RWPE2 (cell line): ENCODE measurements at places on chromosomes 3 and 15.
A peak's percentile ranks its signal among the peaks of the same experiment; 100 is the strongest.

GRCh38 chr3:38552364-38552763 is 56.2 kb downstream of the EXOG start:
- no peak for DNase-seq

GRCh38 chr3:48364840-48365239 is 7.2 kb upstream of the FBXW12 start:
- no peak for DNase-seq

DNA sequence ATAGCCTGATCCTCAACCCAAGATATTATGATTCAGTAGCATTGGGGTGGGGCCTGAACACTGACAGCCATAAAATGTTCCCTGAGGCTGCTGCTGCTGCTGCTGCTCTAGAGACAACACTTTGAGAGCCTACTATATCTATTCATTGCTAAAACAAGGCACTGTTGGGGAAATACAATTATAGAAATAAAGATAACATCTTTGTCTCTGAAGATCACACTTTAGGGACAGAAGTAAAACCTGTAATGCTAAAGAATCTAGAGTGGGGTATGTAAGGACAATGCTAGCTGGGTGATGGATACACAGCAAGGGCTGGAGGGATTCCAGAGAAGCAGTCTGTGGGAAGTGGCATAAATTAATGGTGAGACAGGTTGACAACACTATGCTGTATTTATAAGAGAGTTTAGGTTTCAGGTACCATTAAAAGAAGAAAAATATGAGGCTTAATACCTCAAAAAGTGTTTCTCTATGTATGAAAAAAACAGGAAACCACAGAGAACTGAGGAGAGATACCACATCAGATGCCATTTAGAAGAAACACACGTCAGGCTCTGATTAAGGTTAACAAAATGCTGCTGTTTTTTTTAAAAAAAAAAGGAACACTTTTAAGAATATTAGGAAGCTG is 115.9 kb downstream of the CBLB start:
- DNase-seq = no peak

GRCh38 chr3:78015856-78016255 is 976.0 kb downstream of the ROBO2 start:
- DNase-seq = no peak

GRCh38 chr3:185760550-185760949 is 64.3 kb downstream of the IGF2BP2 start:
- DNase-seq = no peak

DNA sequence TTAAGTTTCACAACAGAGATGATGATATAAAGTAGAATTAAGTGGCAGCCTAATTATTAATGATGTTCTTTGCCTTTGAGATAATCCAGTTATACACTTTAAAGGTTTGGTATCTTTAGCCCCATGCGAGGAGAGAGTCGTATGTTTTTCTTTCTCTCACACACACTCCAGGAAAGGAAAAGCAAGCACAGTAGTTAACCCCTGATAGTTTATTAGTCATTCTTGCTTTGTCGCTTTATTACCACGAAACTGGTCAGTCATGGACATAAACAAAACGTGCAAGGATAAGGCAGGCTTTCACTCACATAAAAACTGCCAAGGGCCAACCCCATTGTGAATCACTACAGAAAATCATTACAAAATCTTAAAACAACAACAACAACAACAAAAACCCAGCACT is 866.9 kb downstream of the FHIT start:
- DNase-seq = no peak

GRCh38 chr15:37362414-37362813 is 262.1 kb upstream of the MEIS2 start:
- DNase-seq = no peak

- peak; percentile 46 for DNase-seq
Measured at GRCh38 chr15:46918462-46919140, 798.7 kb upstream of the SEMA6D start.

- no peak for DNase-seq
Measured at GRCh38 chr15:74192751-74193150, 9.8 kb downstream of the STRA6 start.

DNA sequence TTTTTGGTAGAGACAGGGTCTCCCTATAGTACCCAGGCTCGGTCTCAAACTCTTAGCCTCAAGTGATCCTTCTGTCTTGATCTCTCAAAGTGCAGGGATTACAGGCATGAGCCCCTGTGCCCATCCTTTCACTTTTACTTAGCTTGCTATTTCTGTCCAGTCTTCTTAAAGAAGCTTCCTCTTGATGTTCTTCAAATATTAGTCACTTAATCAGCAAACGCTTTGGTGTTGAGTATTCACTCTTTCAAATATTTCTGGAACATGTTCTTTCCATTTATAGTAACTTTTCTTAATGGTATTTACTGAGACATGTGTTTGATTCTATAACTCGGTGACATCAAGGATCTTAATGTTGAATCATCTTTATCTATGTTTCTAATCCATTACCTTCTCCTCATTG is 122.1 kb downstream of the CNTN6 start:
- DNase-seq = no peak

DNA sequence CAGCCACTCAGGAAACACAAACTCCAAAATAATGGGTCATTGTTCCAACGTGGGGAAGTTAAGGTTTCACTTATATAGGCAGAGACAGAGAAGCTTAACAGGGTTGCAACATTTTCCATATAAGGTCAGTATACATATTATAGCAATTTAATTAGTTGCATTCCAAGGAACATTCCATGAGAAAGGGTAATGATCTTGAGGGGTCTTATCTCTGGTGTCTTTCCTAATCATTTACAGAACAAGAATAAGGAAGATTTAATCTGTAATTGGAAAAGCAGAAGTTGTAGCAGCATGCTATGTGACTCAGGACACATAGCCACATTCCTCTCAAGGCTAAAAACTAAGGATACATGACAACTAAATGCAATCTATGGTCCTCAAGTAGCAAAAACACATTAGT is 4.9 kb downstream of the MNS1 start:
- DNase-seq = no peak

DNA sequence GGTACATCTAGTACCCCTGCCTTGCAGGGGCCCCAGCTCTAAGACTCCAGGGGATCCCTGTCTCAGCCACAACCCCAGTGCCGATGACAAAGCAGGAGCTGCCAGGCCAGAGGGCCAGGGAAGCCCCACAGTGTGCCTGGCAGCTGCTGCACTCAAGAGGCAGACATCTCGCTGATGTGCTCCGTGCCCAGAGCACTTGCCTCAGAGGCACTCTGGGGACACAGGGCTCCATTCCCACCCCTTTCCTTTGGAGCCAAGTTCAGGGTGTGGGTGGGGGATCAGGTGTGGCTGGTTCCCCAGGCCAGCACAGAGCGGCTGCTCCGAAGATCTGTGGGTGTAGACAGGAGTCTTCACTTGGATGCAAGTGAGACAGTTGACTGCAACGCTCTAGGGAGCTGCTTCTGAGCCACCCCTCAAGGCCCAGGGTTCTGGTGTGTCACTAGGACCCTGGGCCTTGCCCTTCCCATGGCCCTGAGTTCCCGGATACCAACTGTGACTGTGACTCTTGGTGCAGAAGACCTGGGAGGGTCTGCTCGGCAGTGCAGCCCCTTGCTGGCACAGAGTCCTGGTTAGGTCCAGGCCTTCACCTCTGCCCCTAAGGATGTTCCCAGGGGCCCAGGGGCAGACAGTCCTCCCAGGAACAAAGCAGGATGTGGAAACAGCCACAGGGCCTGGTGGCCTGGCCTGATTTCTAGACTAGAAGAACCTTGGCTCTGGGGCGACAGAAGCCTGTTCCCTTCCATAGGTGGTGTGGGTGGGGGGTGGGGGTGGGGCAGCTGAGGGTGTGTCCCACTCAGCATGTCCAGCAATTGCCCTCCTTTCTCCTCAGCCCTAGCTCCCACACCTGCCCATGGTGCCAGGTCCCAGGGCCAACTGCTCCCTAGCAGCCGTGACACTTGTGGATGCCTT is 2.5 kb downstream of the NT5DC2 start:
- DNase-seq = no peak

DNA sequence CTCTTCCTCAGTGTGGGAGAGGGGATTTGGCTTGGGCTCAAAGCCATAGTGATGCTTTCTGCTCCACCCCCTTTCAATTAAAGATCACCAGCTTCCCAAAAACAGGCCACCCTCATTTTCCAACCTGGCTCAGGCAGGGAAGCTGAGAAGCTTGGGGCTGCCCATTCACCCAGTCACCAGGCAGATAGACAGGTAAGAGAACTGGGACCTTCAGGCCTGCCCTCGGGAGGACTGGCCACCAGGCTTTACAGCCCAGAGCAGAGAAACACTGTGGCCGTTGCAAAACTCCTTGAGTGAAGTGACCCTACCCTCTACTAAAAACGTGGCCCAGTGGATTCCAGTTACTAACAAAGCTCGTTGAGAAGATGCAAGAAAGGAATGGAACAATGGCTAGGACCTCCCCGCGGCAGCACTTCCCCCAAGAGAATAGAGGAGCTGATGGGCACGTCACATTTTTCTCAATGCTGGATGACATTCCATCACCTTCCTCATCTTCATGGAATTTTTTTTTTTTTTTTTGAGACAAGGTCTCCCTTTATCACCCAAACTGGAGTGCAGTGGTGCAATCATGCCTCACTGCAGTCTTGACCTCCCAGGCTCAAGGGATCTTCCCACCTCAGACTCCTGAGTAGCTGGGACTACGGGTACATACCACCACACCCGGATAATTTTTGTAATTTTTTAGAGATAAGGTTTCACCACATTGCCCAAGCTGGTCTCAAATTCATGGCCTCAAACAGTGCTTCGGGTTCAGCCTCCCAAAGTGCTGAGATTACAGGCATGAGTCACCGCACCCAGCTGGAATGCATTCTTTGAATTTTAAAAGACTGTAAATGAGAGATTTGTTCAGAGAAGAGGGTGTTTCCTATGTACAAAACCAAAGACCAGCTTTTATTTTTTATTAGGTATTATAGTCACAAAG is 37.9 kb downstream of the LIPC start:
- peak; percentile 94 for DNase-seq

- DNase-seq = no peak
Measured at GRCh38 chr3:184351511-184352148, 9.8 kb downstream of the CLCN2 start.

GRCh38 chr15:68370768-68371151 is 61.2 kb downstream of the ITGA11 start:
- no peak for DNase-seq

DNA sequence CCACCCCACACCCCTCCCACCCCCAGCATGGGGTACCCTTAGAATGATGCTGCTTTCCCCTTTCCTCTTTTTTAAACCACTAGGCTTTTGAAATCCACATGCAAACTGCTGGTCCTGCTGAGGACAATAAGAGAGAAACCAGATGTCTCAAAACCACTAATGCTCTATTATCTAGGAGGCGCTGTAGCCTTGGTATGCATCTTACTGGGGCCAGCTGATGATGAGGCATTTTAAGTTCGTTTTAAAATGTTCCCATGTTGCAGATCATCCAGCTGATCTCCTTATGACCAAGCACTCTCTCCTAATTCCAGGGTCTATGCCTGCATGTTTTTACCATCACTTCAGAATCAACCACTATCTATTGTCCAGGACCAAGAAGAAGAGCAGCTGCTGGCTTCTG is 1.3 kb downstream of the NME9 start:
- DNase-seq = no peak

- no peak for DNase-seq
Measured at GRCh38 chr15:85312486-85312885, 67.9 kb upstream of the AKAP13 start.

DNA sequence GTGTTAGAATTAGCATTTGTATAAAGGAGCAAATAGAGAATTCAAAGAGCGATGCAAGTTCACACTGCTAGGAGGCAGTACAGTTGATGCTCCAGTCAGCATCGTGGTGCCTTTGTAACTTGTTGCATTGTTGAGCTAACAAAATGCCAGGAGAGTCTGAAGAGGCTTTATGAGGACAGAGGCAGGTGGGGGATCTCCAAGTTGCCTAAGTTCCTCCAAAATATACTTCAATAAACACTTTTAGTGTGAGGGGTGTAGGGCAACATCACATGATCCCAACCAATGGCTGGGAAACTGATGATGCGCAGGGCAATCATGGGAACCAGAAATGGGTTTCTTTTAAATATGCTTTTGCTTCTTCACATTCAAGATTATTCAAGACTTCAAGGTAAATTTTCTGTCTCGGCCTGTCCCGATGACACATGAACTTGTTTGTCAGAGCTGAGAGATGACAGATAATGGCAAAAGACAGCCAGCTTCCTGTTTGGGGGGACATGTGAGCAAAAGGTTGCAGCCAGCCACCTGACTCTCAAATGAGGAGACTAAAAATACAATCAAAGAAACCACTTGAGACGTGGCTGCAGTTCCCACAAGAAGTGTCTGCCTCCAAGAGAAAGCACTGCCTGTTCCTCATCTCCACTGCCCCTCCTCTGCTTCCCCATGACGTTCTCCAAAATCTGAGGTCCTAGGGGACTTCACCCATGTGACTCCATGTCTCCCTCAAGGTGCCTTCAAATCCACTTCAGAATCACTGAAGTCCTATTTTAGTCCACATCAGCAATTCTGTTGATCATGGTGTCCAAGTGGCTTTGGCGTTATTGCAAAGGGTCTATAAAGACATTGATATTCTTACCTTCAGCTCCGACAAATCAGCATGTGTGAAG is 39.3 kb downstream of the KLHL6 start:
- no peak for DNase-seq

GRCh38 chr3:1967525-1967924 is 131.1 kb upstream of the CNTN4 start:
- DNase-seq = no peak

- no peak for DNase-seq
Measured at GRCh38 chr15:99729920-99730319, 3.3 kb downstream of the LYSMD4 start.

DNA sequence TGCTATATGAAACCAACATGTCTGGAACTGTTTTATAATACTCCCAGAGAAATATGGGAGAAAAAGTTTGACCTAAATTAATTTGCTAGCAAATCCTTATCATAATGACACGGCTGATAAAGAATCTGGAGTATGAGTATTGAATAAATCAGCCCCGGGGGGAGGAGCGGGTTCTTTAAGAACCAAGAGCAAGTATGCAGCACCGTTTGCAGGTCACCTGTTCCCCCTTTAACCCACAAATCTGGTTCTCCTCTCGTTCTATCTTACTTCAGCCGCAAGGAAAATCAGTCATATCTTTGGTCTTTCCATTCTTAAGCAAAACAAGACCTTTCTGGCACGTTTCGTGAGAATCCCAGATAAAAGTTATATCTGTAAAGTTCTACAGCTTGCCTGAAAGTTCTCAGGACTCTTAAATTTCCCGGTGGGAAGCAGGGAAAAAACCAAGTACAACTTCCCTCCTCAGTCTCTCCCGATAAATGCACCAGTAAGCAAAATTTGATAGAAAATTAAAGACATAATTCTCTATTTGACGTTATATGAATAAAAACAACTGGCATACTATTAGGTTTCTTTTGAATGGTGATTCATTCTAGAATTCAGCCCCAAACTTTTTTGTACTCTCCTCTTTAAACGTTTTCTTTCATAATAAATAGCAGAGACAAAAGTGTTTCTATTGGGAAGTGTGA is 348.6 kb downstream of the ZBBX start:
- no peak for DNase-seq

GRCh38 chr3:180382638-180383180 is 219.3 kb upstream of the TTC14 start:
- no peak for DNase-seq

- DNase-seq = no peak
Measured at GRCh38 chr3:50008931-50009330, 69.0 kb downstream of the RBM6 start.

- DNase-seq = no peak
Measured at GRCh38 chr3:114857299-114857701, 289.8 kb downstream of the ZBTB20 start.
